NCI-H2227 treated with DMSO at 0.1 percent for 48 hours (cell line): ENCODE measurements at places on chromosomes 1 and 21.

GRCh38 chr21:16912075-16912474, 600.8 kb upstream of the CXADR start:
- DNase-seq: no peak

- DNase-seq: no peak
These were observed 24.9 kb upstream of the PARP1 start for GRCh38 chr1:226432586-226433340.

GRCh38 chr1:179761296-179761695, 18.2 kb downstream of the FAM163A start:
- DNase-seq: no peak

DNA sequence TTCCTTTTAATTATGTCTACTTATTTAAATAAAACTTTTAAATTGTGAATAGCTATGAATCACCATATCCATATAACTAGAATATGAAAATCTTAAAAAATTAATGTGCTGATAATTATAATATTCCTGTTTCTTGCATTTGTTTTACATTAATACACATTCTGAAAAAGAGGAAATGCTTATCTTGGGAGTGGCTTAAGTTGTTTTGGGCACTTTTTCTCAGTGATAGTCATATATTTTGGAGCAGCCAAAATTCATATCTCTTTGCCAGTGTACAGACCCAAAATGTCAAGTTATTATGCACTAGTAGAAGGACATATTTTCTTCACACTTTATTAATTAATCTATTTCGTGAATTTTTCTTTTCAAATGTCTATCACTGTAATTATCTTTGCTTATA, 838.5 kb downstream of the USP25 start:
- no peak for DNase-seq

- peak; percentile 39 for DNase-seq
These were observed at the start of gene THEMIS2 for GRCh38 chr1:27872059-27872801. Gene THEMIS2, plus strand, starts transcription at chr1:27872544. Its CDS starts 28 bp downstream, at chr1:27872572.

DNA sequence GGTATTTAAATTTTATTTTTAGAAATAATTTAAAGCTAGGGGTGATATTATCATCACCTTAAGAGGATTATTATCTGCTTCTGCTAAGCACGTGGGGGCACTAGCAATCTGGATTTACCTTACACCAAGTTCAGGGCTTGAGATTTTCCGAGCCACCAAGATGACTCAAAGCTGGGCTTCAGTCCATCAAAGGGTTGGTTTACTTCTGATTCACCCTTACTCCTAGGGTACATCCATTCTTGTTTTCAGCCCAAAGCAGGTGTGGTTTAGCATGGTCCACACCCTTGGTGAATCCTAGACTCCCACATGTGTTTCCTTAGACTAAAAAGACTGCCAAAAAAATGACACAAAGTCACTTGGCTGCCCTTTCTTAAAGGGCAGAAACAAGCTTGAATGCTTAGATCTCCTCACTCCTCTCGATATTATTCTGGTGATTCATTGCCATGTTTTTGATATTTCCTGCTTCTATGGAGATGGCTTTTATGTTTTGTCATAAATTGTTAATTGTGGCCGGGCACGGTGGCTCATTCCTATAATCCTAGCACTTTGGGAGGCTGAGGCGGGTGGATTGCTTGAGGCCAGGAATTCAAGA, 9.8 kb upstream of the PRSS38 start:
- no peak for DNase-seq

- DNase-seq: no peak
These were observed 47.7 kb upstream of the PPM1J start for GRCh38 chr1:112762541-112763500.

- no peak for DNase-seq
These were observed 650.5 kb downstream of the ADGRL2 start for GRCh38 chr1:82451191-82451590.

DNA sequence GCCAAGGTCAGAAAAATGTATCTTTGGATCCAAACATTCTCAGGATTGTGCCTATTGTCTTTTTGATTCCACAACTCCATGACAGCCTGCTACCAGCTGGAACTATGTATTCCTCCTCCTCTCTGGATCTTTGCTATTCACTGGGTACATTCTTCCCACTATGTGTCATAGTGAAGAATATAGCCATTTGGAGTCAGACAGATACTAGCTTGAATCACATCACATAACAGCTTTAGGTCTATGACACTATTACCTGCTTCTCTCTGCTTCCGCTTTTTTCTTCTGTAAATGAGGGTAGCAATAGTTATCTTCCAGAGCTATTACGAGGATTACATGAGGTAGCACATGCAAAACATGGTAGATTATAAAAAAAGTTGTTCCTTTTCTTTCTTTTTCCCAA, 5.4 kb upstream of the EXO1 start:
- no peak for DNase-seq

DNA sequence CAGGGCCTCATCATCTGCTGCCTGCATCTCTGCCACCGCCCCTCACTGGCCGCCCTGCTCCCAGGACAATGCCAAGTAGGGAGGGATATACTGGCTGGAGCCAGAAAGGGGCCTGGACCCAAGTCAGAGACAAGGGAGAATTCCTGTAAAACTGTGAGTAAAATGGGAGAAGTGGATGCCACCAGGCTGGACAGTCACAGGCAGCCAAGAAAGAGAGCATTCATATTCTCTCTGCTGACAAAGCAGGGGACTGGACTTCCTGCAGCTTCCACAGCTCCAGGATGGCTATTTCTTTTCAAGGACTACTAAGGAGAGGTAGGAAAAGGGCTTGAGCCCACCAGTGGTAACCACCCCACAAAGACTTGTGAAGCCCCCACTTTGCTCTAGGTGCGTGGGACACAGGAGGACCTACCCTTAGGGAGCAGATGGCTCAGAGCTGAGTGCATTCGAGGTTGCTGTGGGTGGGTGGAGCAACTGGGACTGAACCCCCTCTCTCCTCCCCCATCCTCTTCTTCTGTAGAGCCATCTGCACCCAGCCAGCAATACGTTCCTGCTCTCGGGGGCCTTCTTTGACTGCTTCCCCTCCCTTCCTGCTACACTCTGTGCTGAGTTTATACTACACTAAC, 57.5 kb downstream of the GLIS1 start:
- peak; percentile 75 for DNase-seq

- DNase-seq: no peak
These were observed 127.6 kb downstream of the NOS1AP start for GRCh38 chr1:162197041-162197531.

- DNase-seq: no peak
These were observed 58.2 kb downstream of the LMX1A start for GRCh38 chr1:165298203-165298820.
